ENCODE measurements at places on chromosomes 13 and 19. TPM values are rescaled to one million over a fixed set of nuclear protein-coding genes. Genes with fewer than 3 reads are reported as not detected.

Gene IGFL1
- polyA plus RNA-seq, result not detected

Gene KLK10
- 6.1 TPM for polyA plus RNA-seq

Gene ZNF493
- polyA plus RNA-seq, result 22.0 TPM

Gene MBD3L2
- polyA plus RNA-seq, result not detected

Gene DNAAF3
- 9.0 TPM for polyA plus RNA-seq

Gene ZNF98
- not detected for polyA plus RNA-seq

Gene KCTD12
- polyA plus RNA-seq, result 3.3 TPM

Gene KIR2DL1
- polyA plus RNA-seq, result not detected

Gene PLK5
- polyA plus RNA-seq, result 0.97 TPM

Gene ZNF418
- polyA plus RNA-seq, result 7.3 TPM

Gene PRKCSH
- 90.3 TPM for polyA plus RNA-seq

Gene GNG7
- polyA plus RNA-seq, result 5.8 TPM

Gene CNFN
- polyA plus RNA-seq, result 71.5 TPM

Gene LIM2
- polyA plus RNA-seq, result not detected

Gene ADPRHL1
- 0.96 TPM for polyA plus RNA-seq

Data from GM23338 (cell line).